Aorta (tissue), 5 donors: ENCODE measurements at places on chromosomes 4 and X. TPM values are rescaled to one million over a fixed set of nuclear protein-coding genes. Genes with fewer than 3 reads are reported as not detected.

DNA sequence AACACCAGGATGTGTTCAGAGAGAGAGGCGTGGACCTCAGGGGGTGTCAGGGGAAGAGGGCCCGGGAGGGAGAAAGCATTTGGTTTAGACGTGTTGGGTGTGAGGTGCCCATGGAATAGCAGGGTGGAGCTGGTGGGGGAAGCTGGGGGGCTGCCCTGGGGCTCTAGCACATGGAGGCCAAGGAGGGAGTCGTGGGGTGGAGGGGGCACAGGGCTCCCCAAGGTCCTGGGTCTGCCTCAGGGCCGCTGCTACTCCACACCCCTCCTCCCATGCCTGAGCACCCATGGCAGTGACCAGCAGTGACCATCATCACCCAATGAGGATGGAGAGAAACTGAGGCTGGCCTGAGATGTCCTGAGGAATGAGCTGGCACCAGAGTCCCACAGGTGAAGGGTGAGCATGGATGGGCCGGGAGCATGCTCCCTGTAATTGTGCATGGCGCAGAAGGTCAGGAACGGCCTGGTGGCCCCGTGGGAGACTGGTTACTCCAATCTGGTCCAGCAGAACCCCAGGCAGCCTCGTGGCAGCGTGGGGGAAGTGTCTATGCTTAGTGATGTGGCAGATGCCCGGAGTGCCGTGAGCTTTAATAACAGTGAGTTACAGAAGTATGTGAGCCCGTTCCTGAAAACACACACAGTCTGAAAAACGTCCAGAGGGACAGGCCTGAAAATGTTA lies 69.4 kb upstream of the GPR78 start:
- no peak for DNase-seq
- no peak overlapping the region for H3K4me3 ChIP-seq
- H3K4me1 ChIP-seq = no peaks in the 10 kb centered on the region
- H3K36me3 ChIP-seq = no peaks in the 10 kb centered on the region
- no peaks in the 10 kb centered on the region for H3K27me3 ChIP-seq

GRCh38 chr4:6663596-6664393 lies 23.3 kb downstream of the MRFAP1 start:
- H3K4me1 ChIP-seq = no peaks in the 10 kb centered on the region
- peak overlapping the region; percentile 36 for H3K4me3 ChIP-seq
- H3K27me3 ChIP-seq = no peaks in the 10 kb centered on the region
- no peak for DNase-seq
- H3K27ac ChIP-seq = no peak overlapping the region

GRCh38 chr4:128951316-128951715 lies 141.8 kb downstream of the JADE1 start:
- no peaks in the 10 kb centered on the region for H3K36me3 ChIP-seq
- H3K4me1 ChIP-seq = no peaks in the 10 kb centered on the region
- H3K27ac ChIP-seq = no peak overlapping the region
- no peaks in the 10 kb centered on the region for H3K27me3 ChIP-seq
- DNase-seq = no peak
- H3K4me3 ChIP-seq = no peak overlapping the region

GRCh38 chrX:49133759-49134158 lies 10.2 kb upstream of the GPKOW start:
- no peak overlapping the region for H3K27ac ChIP-seq
- H3K36me3 ChIP-seq = no peaks in the 10 kb centered on the region
- no peaks in the 10 kb centered on the region for H3K27me3 ChIP-seq
- no peak for DNase-seq

Gene FANCB
- 2.0 TPM for total RNA-seq

DNA sequence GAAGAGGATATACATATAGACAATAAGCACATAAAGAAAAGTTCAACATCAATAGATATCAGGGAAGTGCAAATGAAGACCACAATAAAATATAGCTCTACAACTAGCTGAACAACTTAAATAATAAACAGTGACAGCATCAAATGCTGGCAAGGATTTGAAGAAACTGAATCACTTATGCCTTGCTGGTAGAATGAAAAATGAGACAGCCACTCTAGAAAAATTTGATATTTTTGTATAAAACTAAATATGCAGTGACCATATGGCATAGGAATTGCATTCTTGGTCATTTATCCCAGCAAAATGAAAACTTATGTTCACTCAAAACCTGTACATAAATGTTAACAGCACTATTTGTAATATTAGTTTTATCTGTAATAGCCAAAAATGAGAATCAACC lies 1102.0 kb downstream of the C4orf33 start:
- H3K27me3 ChIP-seq = no peaks in the 10 kb centered on the region
- no peak overlapping the region for H3K4me3 ChIP-seq
- no peaks in the 10 kb centered on the region for H3K4me1 ChIP-seq
- no peak for DNase-seq
- no peaks in the 10 kb centered on the region for H3K36me3 ChIP-seq

- no peak overlapping the region for H3K4me3 ChIP-seq
- H3K27me3 ChIP-seq = no peaks in the 10 kb centered on the region
- no peak for DNase-seq
- no peak overlapping the region for H3K27ac ChIP-seq
Measured at GRCh38 chrX:112457788-112458187, 221.9 kb downstream of the LHFPL1 start.

Gene MUC7
- total RNA-seq = not detected

- no peaks in the 10 kb centered on the region for H3K27me3 ChIP-seq
- no peak overlapping the region for H3K27ac ChIP-seq
- DNase-seq = no peak
- no peak overlapping the region for H3K4me3 ChIP-seq
Measured at GRCh38 chr4:90503677-90504076, 376.5 kb downstream of the CCSER1 start.

DNA sequence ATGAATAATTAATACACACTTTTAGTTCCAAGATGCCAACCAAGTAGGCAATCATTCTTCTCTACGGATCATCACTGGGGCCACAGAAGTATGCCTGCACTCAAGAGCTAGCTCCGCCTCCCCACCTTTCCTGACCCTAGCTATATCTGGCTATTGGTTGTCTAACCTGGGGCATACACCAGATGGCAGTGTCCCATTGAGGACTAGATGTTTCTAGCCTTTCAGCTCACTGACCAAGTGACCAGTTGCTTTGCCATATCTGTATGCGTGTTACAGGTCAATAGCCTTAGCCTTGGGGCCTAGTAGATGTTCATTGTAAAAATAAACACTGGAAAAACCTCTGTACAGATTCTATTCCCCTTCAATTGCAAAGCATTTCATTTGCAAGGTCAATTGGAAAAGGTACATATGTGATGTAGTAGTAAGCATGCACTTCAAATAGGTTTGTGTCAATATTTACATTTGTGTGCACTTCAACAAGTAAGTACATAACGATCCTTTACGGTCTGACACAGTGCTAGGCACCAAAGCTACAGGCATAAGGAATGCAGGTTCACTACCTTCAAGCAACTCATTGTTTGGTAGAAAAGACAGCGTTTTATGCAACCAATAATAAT lies 521.7 kb downstream of the PPARGC1A start:
- H3K4me1 ChIP-seq = no peaks in the 10 kb centered on the region
- DNase-seq = no peak
- H3K27me3 ChIP-seq = no peaks in the 10 kb centered on the region
- no peak overlapping the region for H3K4me3 ChIP-seq
- no peaks in the 10 kb centered on the region for H3K36me3 ChIP-seq
- no peak overlapping the region for H3K27ac ChIP-seq

GRCh38 chr4:21083413-21083812 lies 383.2 kb downstream of the PACRGL start:
- no peaks in the 10 kb centered on the region for H3K36me3 ChIP-seq
- H3K27me3 ChIP-seq = no peaks in the 10 kb centered on the region
- H3K4me1 ChIP-seq = no peaks in the 10 kb centered on the region
- no peak for DNase-seq

DNA sequence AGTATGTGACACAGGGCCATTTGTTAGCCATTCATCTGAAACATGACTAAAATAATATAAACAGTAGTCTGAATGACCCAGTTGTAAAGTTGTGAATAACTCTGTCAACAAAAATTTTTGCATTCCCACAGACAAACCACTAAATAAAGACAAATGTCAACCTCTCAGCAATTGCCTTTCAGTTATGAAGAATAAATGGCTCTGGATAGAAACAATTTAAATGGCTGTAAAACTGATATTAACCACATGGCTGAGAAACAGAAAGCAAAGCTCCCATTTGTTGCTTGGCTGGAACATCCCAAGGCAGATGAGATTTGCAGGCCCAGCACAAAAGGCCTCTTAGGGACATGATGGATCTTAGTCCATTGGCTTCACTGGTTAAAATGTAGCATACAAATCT lies 296.3 kb downstream of the GALNTL6 start:
- H3K27ac ChIP-seq = no peak overlapping the region
- no peaks in the 10 kb centered on the region for H3K36me3 ChIP-seq
- H3K4me3 ChIP-seq = no peak overlapping the region

Gene RPS6KA6
- 15.3 TPM for total RNA-seq

GRCh38 chr4:56246233-56246610 lies 141.1 kb downstream of the AASDH start:
- H3K4me3 ChIP-seq = no peak overlapping the region
- H3K4me1 ChIP-seq = no peaks in the 10 kb centered on the region
- H3K27me3 ChIP-seq = no peaks in the 10 kb centered on the region
- DNase-seq = no peak
- H3K27ac ChIP-seq = no peak overlapping the region

Gene HNRNPH2
- total RNA-seq = 53.1 TPM

Gene GATA1
- total RNA-seq = 0.57 TPM

Gene USP27X
- 3.9 TPM for total RNA-seq

- peak; percentile 95 for DNase-seq
- H3K27ac ChIP-seq = no peak within 1 kb of the TSS
- H3K36me3 ChIP-seq = no peaks in the 10 kb centered on the region
- H3K4me3 ChIP-seq = no peak within 1 kb of the TSS
- H3K4me1 ChIP-seq = no peaks in the 10 kb centered on the region
Measured at GRCh38 chrX:72238721-72239475, at the start of gene ERCC6L. Gene ERCC6L, minus strand, starts transcription at chrX:72239027. Its CDS starts 116 bp downstream, at chrX:72238911.

Gene SSX4B
- not detected for total RNA-seq

GRCh38 chr4:116585246-116585645 lies 500.1 kb downstream of the TRAM1L1 start:
- no peak overlapping the region for H3K27ac ChIP-seq
- no peak for DNase-seq

GRCh38 chr4:89788206-89789072 lies 48.5 kb downstream of the SNCA start:
- no peak overlapping the region for H3K4me3 ChIP-seq
- H3K27me3 ChIP-seq = no peaks in the 10 kb centered on the region
- no peak overlapping the region for H3K27ac ChIP-seq
- H3K4me1 ChIP-seq = no peaks in the 10 kb centered on the region
- peak; percentile 69 for DNase-seq
- no peaks in the 10 kb centered on the region for H3K36me3 ChIP-seq

- no peaks in the 10 kb centered on the region for H3K4me1 ChIP-seq
- no peaks in the 10 kb centered on the region for H3K27me3 ChIP-seq
- no peaks in the 10 kb centered on the region for H3K36me3 ChIP-seq
- no peak overlapping the region for H3K4me3 ChIP-seq
Measured at GRCh38 chr4:66357316-66357715, 687.0 kb upstream of the EPHA5 start.

GRCh38 chrX:124931241-124931640 lies 388.4 kb upstream of the TEX13C start:
- DNase-seq = no peak
- no peak overlapping the region for H3K4me3 ChIP-seq
- no peaks in the 10 kb centered on the region for H3K27me3 ChIP-seq
- no peaks in the 10 kb centered on the region for H3K4me1 ChIP-seq

DNA sequence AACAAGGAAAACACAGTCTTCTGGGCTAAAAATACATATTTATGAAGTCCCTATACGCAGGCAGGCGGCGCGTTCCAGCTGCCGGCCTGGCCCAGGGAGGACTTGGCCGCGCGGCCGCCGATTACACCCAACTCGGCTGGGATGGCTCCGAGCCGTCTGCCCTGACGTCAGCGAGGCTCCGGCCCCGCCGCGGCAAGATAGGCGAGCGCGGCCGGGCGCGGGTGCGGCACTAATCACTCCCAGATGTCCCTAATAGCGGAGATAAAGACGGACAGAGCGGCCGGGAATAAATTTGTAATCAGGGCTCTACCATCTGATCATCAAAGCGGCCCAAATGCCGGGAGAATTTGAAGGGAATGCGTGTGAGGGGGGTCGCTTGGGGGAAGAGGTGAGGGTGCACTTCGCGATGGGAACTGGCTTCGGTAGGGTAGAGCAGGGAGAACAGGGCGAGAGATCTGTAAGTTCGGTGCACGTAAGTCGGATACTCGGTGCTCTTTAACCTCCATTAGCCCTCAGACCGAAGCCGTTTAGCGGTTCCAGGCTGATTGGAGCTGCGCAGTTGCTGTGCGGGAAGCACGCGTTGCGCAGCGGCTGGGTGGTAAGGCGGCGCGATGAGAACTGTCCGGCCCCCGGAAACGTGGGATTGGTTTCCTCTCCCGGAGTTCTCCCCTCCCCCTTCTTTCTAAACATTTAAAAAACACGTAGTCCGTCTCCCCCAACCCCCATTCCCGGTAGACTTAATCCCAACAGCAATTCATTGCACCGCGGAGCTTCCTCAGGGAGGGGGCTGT lies 7.7 kb downstream of the HAND2 start:
- no peaks in the 10 kb centered on the region for H3K27me3 ChIP-seq
- peak overlapping the region; percentile 98 for H3K27ac ChIP-seq
- H3K4me3 ChIP-seq = peak overlapping the region; percentile 47
- no peaks in the 10 kb centered on the region for H3K4me1 ChIP-seq
- peak; percentile 93 for DNase-seq
- H3K36me3 ChIP-seq = no peaks in the 10 kb centered on the region

- no peak overlapping the region for H3K27ac ChIP-seq
- DNase-seq = peak; percentile 83
- H3K36me3 ChIP-seq = no peaks in the 10 kb centered on the region
- no peaks in the 10 kb centered on the region for H3K27me3 ChIP-seq
- H3K4me1 ChIP-seq = no peaks in the 10 kb centered on the region
- H3K4me3 ChIP-seq = peak overlapping the region; percentile 53
Measured at GRCh38 chrX:72308566-72309296, 3.0 kb upstream of the CITED1 start.

Gene NEUROG2
- total RNA-seq = not detected

- H3K36me3 ChIP-seq = no peaks in the 10 kb centered on the region
- H3K4me1 ChIP-seq = no peaks in the 10 kb centered on the region
- H3K27ac ChIP-seq = no peak overlapping the region
Measured at GRCh38 chr4:171985129-171985528, 171.9 kb downstream of the GALNTL6 start.

Gene PASD1
- not detected for total RNA-seq

Gene CUL4B
- total RNA-seq = 47.3 TPM
